CMK (cell line): ENCODE measurements at places on chromosomes 3 and 15.

DNA sequence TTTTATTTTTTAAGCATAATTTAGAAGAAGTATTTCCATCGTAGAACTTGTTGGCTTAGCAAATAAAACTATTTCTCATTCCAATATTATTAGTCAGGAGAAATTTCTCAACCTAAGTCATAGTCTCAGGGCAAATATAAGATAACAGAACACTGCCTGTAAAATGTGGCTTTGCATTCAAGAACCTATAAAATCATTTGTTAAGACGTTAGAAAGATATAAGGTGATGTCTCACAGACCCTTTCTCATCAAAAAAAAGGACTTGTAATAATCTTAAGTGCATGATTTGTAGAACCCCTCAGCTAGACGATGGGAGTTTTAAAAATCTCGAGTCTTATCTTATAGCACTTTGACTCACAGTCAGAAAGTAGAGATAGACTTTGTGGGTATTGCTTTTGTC, 314.7 kb upstream of the CFAP20DC start:
- DNase-seq = no peak

GRCh38 chr15:99241752-99242151, 7.6 kb downstream of the TTC23 start:
- DNase-seq = no peak

GRCh38 chr15:54550954-54551353, 572.7 kb downstream of the UNC13C start:
- DNase-seq = no peak

DNA sequence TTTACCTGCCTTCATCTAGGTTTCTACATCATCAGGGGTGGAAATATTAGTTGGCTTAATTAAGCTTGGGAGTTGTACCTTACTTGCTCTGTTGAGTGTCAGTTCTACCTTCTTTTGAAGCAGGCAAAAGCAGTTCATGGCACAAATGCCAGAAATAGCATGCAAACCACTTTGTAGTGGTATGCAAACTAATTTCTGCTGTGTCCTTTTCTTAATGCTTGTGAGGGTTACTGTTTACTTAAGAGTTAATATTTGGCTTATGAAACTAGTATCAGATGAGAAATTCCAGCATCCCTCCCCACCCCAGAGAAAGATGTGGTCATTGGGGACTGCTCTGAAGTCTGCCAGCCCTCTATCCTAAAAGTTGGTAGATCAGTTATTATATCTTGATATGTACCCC, 7.1 kb downstream of the ATP2C1 start:
- no peak for DNase-seq

DNA sequence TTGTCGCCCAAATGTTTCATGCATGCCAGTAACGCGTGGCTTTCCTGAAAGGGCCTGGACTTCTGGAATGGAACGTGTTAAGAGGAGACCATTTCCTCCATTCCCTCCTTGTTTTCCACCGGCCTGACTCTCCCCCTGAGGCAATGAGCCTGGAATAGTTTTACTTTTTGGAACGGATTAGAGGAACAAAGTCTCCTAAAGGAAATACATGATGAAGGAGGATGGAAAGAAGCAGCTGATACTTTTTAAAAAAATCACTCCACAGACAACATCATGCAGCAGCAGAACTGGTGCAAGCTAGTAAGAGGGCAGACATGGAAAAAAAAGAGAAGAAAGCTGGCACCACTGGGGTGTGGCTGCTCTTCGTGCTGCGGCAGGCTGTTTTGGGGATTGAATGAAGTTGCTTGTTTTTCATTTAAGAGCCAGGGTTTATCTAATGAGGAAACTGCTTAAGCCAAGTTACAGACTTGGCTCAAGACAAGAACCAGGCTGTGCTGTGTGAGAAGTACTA, 3.6 kb upstream of the KBTBD12 start:
- DNase-seq = no peak

DNA sequence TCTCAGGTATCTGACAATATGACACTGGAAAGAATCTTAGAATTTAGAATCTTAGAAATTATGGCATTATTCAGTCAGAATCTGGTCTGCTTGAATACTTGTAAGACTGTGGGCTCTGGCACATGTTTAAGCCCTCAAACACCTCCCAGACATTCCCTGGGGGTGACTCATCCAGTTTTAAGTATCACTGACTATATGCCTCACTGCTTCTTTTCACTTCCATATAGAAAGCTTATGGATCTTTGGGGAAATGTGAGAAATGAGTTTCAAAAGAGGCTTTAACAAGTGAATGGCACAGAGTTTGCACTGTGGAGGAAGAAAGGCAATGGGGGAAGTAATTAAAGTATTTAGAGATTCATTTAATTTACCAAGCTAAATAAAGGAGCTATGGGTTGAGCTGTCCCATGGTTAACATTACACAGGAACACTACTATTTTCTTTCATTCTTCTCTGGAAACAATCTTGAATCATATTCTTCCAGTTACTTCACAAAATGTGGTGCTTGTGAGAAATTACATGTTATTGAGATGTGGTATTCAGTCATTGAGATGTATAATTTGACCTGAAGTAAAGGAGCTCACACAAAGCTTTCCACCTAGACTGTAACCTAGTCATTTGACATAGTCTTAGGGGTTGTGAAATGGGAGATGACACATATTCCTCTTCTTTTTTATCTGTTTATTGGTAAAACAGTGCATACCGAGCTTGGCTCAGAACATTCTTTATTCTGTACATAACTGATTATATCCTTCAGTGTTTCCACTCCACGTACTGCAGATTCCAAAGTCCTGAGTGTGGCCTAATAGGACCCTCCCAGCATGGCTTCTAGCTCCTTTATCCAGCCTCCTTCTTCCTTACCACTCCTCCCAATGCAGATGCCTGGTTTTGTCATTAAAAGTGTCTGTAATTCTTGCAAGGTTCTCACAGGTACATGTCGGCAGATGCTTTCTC, 544.6 kb upstream of the NECTIN3 start:
- DNase-seq = no peak

- DNase-seq = no peak
Observed at GRCh38 chr15:46461416-46461815, 826.6 kb downstream of the SQOR start.

DNA sequence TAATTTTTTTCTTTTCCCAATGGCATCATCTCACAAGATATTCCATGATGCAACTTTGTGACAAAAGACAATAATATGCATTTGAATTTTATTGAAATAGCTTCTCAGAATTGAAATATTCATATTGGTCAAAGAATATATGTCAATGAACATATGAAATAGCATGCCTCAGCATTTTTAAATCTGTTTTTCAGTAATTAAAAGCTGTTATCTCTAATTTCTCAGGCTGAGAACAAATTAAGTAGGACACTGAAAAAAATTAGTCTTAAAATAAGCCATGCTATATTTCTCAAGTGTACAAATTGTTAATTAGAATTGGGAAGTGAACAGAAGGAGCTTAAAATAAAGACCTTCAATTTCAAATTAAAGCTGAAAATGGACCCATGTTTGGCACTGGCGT, 570.1 kb downstream of the MFSD1 start:
- DNase-seq = no peak

DNA sequence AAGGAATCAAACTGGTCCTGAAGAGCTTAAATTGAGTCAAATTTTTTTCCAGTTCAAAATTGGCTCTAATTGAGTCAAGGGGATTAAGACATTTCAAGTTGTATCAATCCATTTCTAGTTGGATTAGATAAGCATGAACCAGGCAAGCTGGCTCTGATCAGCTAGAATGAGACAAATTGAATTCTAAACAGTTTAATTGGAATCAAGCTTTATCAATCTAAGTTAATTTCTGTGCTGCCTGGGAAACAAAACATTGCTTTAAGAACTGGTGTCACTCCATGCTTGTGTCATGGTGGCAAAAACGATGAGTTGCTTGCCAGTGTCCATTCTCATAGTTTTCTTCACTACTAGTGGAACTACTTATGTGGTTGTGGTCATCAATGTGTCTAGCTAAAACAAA, 116.8 kb downstream of the TGFBR2 start:
- no peak for DNase-seq

- no peak for DNase-seq
Observed at GRCh38 chr15:82135638-82136037, 89.8 kb upstream of the MEX3B start.

GRCh38 chr3:40828741-40829415, 304.1 kb downstream of the ZNF621 start:
- no peak for DNase-seq

GRCh38 chr3:185558395-185558794, 6.0 kb upstream of the LIPH start:
- no peak for DNase-seq

- no peak for DNase-seq
Observed at GRCh38 chr3:53794597-53794996, 51.6 kb downstream of the CHDH start.

DNA sequence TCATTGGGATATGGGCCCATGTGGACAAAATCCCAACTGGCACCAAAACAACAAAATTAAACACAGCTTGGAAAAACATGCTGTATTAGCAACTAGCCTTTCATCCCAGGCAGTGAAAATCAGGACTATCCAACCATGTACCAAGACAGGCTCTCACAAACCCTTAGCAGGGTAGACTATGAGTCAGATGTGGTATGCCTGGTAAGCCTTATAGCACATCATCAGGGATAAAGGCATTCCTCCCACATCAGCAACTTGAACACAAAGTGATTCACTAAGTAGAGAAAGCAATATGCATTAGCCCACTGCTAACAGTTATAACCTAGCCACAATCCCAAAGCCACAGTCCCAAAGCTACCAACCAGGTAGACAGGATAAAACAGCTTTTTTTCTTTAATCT, 8.0 kb downstream of the CEP152 start:
- no peak for DNase-seq

DNA sequence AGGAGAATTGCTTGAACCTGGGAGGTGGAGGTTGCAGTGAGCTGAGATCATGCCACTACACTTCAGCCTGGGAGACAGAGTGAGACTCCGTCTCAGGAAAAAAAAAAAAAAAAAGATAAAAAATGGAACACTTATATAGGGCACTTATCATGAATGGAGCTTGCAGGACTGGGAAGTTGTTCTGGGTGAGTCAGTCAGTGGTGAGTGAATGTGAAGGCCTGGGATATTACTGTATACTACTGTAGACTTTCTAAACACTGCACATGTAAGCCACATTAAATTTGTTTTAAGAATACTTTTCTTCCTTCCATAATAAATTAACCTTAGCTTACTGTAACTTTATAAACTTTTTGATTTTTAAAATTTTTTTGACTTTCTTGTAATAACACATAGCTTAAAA, 59.8 kb downstream of the SFMBT1 start:
- DNase-seq = no peak

- no peak for DNase-seq
Observed at GRCh38 chr15:56390739-56391267, 25.6 kb downstream of the TEX9 start.

DNA sequence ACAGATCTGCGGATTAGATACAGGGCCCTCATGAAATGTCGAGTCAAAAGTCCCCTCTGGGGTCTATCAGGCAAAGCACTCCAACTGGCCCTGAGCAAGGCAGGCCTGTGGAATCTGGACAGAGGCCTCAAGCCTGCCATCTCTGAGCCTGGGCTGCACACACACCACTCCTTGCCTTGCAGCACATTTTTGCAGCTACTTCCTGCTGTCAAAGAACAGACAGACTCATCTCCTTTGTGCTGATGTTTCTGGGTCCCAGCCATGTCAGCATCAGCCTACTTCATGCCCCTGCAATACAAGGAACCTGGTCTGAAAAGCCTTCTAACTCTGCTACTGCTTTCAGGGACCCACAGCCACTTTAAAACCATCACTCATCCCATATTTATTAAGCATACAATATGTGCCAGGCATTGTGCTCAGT, 60.6 kb upstream of the IL12A start:
- DNase-seq = no peak

DNA sequence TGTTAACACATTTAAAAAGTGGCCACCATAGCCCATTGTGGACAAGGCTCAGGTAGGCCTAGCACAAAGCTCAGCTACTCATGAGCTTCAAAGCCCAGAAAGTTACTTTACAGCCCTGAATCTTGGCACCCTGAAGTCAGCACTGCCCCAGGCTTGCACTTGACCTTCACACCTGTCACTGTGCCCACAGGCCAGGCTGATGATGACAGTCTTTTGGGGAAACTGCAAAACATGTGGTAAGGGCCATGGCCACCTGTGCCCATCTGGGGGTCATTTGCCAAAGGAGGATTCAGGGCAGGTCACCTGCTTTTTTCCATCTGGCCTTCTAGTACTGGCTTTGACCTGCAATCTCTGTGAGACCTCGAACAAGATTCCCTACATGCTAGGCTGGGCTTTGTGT, 11.0 kb downstream of the CHDH start:
- DNase-seq = no peak

DNA sequence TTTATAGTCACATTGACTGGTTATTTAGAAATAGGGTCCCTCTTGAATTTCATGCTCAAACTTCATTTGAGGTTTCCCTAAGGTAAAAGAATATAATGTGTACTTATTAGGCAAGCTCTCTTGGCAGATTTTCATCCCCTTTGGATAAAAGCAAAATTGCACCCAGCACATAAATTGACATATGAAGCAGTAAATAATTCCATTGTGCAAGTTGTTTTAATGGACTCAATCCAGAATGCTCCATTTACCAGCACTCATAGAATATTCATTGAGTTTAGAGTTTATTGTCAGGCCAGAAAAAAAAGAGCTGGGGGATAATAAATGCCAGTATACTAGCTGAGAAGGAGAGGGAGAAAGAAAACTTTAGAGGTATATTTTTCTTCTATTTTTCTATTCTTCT, 136.8 kb downstream of the TPRG1 start:
- DNase-seq = no peak

GRCh38 chr15:41811432-41812195, 16.3 kb upstream of the JMJD7 start:
- peak; percentile 38 for DNase-seq

- DNase-seq = no peak
Observed at GRCh38 chr3:117059067-117059955, 349.7 kb downstream of the TUSC7 start.

- no peak for DNase-seq
Observed at GRCh38 chr3:111794711-111795110, 64.4 kb upstream of the PHLDB2 start.

DNA sequence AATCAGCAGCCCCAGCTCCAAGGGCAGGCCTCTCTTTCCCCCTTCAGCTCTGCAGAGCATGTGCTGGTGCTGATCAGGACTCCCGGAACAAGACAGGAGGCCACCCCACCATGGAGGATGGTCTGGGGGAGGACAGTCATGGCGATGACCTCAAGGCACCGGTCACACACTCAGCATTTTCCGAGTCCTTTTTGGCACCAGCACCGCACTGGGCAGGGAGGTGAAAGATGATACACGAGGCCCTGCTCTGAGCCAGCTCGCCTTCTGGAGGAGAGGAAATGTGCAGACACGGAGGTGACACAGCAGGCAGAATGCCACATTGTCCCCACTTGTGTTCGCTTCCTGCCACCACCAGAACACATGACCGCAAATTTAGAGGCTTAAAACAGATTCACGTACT, 61.8 kb upstream of the SEC61A1 start:
- DNase-seq = no peak

DNA sequence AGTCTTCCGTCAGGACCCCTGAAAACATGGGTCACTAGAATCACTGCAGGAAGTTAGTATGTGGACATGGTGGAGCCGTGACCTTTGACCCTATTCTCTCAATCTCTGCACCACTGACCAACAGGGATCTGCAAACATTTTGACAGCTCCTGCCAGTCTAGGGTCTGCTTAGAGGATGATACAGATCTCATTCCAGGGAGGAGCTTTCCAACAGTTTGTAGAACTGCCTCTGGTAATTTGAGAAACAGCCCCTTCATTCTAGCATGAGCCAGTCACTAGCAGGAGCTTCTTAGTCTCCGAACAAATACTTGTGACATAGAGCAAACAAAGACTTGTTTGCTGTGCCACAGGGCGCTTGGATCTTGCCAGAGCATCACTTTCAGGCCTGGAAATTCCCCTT, 270.3 kb upstream of the CFAP20DC start:
- DNase-seq = no peak
